ENCODE measurements at places on chromosomes 12 and 14.

DNA sequence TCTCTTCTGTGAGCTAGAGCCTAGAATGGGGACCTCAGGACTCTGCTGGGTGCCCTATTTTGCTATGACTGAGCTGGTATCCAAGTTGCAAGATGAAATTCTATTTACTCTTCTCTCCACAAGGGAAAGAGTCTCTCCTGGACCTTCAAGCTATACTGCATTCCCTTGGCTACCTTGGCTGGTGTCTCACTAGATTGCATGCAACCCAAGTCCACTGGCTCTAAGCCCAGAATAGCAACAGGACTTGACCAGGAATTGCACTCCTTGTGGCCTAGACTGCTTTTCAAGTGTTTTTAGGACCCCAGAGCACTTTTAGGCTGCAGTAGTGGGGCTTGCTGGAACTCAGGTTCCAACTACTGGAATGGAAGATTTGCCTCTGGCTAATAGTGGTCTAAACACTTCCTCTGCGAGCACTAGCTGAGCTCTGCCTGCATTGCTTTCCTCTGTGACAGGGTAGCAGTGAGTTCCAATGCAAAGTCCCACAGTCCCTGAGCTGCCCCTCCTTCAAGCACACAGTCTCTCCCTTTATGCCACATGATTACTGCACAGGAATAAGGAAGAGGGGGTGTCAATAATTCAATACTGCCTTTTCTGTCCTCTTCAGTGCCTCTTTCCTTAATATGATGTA lies 1009.1 kb upstream of the FLRT2 start:
- no peak for DNase-seq

DNA sequence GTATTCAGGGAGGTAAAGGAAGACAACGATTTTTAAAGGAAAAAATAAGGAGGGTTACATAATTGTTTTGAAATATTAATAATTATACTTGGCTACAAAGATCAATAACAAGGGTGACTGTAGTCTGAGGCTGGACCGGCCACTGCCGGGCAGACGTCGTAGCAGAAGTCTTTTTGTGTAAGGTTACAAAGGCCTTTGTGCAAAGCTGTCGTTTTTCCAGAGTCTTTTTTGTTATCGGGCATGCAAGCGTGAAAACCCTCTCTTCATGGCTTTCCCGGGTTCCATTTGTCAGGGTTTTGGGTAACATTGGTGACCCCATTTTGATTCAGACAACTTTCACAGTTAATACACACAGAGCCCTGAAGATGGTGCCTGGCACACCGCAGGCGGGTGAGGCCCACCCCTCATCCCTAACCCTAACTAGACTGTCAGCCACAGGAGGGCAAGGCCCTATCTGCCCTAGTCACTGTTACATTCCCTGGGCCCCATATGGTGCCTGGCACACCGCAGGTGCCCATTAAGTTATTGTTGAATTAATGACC lies 31.3 kb downstream of the RILPL1 start:
- no peak for DNase-seq

- DNase-seq: no peak
These were observed 112.8 kb downstream of the CHST11 start for GRCh38 chr12:104569346-104570173.

DNA sequence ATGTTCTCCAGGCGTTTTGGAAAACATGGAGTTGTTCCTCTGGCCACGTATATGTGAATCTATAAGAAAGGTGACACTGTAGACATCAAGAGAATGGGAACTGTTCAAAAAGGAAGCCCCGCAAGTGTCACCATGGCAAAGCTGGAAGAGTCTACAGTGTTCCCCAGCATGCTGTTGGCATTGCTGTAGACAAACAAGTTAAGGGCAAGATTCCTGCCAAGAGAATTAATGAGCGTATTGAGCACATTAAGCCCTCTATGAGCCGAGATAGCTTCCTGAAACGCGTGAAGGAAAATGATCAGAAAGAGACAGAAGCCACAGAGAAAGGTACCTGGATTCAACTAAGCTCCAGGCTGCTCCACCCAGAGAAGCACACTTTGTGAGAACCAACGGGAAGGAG lies 92.5 kb upstream of the EIF5 start:
- DNase-seq: no peak

DNA sequence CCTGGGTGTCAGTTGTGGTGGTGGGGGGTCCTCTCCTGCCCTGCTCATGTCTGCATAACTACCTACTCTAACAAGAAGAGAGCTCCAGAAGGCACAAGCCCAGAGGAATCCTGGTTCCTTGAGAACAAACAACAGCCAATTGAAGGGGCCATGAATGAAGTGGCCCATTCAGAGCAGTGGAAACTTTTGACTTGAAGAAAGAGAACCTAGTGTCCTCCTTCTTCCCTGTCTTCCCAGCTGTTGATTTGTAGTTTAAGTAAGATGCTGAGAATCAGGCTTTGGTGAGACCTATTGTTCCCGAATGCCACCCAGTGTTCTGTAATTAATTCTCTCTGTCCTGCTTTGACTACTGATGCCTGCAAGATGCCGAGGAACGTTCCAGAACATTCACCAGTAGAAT lies 79.2 kb downstream of the C14orf132 start:
- DNase-seq: no peak

DNA sequence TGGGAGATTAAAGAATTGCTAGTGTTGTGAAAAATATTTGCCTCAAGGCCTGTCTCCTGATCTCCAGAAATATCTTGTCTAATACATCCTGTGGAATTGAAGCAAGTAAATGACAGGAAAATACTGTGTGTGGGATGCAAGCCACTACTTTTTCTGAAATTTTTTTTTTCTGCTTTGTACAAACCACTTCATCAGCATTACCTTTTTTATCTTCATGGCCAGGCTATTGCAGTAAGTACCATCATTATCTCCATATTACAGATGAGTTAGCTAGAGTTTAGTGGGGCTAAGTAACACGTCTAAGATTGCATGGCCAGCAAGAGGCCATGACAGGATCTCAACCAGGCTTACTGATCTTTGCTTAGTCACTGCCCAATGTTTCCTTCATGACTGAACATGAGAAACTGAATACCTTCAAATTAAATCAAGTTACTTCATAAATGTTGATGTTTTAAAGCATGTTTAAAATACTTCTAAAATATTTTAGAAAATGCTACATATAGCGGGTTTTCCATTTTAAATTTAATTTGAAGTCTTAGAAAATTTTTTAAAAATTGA lies 273.7 kb downstream of the SLC6A15 start:
- no peak for DNase-seq

DNA sequence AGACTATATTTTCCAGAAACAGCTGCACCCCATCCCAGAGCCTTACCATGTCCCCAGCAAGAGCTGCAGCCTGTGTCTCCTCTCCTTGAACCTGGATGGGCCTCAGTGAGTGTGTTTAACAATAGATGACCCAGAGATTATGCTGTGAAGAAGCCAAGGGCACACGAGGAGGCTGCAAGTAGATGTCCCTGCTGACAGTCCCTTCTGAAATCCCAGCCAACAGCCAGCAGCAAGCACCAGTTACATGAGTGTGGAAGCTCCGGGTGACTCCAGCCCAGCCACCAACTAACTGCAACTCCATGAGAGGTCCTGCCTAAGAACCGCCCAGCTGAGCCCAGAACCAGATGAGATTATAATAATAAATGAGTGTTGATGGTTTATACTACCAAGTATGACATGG lies 191.7 kb downstream of the BCL11B start:
- no peak for DNase-seq
